ENCODE measurements at places on chromosomes 7 and 10. TPM values are rescaled to one million over a fixed set of nuclear protein-coding genes. Genes with fewer than 3 reads are reported as not detected.

DNA sequence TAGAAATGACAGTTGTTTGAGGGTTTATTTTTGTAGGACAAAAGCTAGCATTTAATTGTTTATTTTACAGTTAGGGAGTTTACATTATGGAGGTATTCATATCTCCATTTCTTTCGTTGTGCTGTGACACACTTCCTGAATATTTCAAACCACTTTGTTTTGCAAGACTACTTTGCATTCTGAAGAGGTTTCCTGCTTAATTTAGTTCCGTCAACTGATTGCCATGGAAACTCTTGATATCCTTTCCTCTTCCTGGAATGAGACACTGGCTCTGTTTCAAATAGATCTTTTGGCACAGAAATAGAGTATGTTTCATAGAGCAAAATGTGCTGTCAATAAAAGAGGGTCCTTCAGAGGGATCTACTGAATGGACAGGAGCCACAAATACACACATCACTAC lies 159.5 kb upstream of the AGR3 start:
- no peaks in the 10 kb centered on the region for H3K27me3 ChIP-seq
- H3K36me3 ChIP-seq = no peaks in the 10 kb centered on the region
- H3K4me3 ChIP-seq = no peak overlapping the region
- no peaks in the 10 kb centered on the region for H3K4me1 ChIP-seq
- no peak overlapping the region for H3K27ac ChIP-seq

- H3K36me3 ChIP-seq = no peaks in the 10 kb centered on the region
- no peaks in the 10 kb centered on the region for H3K27me3 ChIP-seq
- no peak overlapping the region for H3K4me3 ChIP-seq
- H3K4me1 ChIP-seq = no peaks in the 10 kb centered on the region
- DNase-seq = no peak
Observed at GRCh38 chr7:20033621-20034400, 183.4 kb downstream of the MACC1 start.

GRCh38 chr7:133703547-133703946 lies 423.6 kb upstream of the LRGUK start:
- no peak overlapping the region for H3K27ac ChIP-seq
- H3K36me3 ChIP-seq = no peaks in the 10 kb centered on the region
- no peak for DNase-seq
- no peaks in the 10 kb centered on the region for H3K4me1 ChIP-seq
- no peak overlapping the region for H3K4me3 ChIP-seq

- H3K36me3 ChIP-seq = no peaks in the 10 kb centered on the region
- no peak overlapping the region for H3K27ac ChIP-seq
- no peaks in the 10 kb centered on the region for H3K4me1 ChIP-seq
Observed at GRCh38 chr7:79590391-79590790, 136.9 kb upstream of the MAGI2 start.

DNA sequence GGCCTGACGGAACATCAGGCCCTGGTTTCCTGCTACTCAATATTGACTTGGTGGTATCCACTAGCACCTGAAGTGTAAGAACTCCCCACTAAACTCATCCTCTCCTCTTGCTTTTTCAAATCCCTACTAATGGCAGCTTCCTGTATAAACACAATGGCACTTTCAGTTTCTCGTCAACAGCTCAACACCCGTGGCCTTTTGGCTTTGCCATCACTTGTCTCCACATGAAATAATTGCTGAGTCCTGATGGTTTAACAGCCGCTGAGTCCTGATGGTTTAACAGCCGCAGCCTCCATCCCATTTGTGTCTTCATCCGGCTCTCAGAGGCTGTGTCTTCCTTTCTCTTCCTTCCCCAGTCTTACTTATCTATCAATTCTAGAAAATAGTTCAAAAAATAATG lies 261.4 kb upstream of the PITRM1 start:
- H3K36me3 ChIP-seq = no peaks in the 10 kb centered on the region
- H3K4me3 ChIP-seq = no peak overlapping the region
- H3K4me1 ChIP-seq = no peaks in the 10 kb centered on the region
- no peak overlapping the region for H3K27ac ChIP-seq
- DNase-seq = no peak

DNA sequence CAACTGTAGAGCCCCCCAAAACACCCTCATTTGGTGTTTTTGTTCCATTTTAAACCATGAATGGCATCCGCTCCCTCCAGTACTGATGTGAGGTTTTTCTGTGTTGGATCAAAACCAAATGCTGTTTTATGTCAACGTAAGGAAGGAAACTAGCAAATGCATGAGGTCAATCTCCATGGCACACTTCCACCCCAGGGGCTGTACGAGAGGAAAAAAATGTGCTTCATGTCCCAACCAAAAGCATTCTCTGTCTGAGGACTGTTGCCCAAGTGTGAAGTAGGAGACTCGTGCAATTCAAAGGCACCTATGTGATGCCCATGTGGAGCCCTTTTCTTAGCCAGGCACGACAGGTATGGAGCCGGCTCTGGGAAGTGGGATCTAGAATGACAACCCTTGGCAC lies 180.3 kb upstream of the MKI67 start:
- H3K4me3 ChIP-seq = no peak overlapping the region
- no peaks in the 10 kb centered on the region for H3K36me3 ChIP-seq
- H3K27ac ChIP-seq = no peak overlapping the region
- no peak for DNase-seq
- peaks cover 6% of the 10 kb centered on the region for H3K27me3 ChIP-seq

GRCh38 chr10:77490534-77491314 lies 146.9 kb downstream of the KCNMA1 start:
- no peak for DNase-seq
- no peak overlapping the region for H3K27ac ChIP-seq
- H3K4me3 ChIP-seq = no peak overlapping the region
- H3K27me3 ChIP-seq = no peaks in the 10 kb centered on the region

DNA sequence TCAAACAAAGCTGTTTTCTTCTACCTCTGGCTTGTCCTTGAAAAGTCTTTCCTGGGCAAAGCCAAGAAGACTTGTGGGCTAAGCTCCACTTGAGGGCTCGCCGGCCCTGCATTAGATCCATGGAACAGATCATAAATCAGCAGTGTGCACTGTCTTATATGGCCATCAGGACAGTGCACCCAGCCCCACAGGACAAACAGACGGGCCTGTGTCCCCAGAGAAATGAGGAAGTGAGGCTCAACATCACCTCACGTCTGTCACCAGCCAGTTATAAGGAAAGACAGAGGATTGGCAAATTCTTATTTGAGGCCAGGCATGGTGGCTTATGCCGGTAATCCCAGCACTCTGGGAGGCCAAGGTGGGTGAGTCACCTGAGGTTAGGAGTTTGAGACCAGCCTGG lies 12.3 kb upstream of the IFT22 start:
- H3K4me3 ChIP-seq = no peak overlapping the region
- DNase-seq = no peak
- H3K4me1 ChIP-seq = no peaks in the 10 kb centered on the region
- H3K36me3 ChIP-seq = no peaks in the 10 kb centered on the region
- no peak overlapping the region for H3K27ac ChIP-seq

- no peaks in the 10 kb centered on the region for H3K27me3 ChIP-seq
- H3K36me3 ChIP-seq = no peaks in the 10 kb centered on the region
- H3K27ac ChIP-seq = no peak overlapping the region
- no peak for DNase-seq
- H3K4me3 ChIP-seq = no peak overlapping the region
Observed at GRCh38 chr10:104054430-104054829, 31.2 kb downstream of the COL17A1 start.

Gene NPC1L1
- 0.06 TPM for total RNA-seq

Gene NRAP
- total RNA-seq = not detected

Gene DNAJB6
- 195 TPM for total RNA-seq

All from T-cell (primary cell).